ENCODE measurements at places on chromosomes 6 and 20. TPM values are rescaled to one million over a fixed set of nuclear protein-coding genes. Genes with fewer than 3 reads are reported as not detected.

ACSS1 gene
- 0.24 TPM for total RNA-seq

GTSF1L gene
- not detected for total RNA-seq

NKAIN2 gene
- total RNA-seq = not detected

DZANK1 gene
- 3.0 TPM for total RNA-seq

BPIFB4 gene
- total RNA-seq = not detected

KCNB1 gene
- 0.48 TPM for total RNA-seq

LY6G6F gene
- total RNA-seq = not detected

MACROD2 gene
- total RNA-seq = 2.4 TPM

WFDC6 gene
- total RNA-seq = not detected

DNA sequence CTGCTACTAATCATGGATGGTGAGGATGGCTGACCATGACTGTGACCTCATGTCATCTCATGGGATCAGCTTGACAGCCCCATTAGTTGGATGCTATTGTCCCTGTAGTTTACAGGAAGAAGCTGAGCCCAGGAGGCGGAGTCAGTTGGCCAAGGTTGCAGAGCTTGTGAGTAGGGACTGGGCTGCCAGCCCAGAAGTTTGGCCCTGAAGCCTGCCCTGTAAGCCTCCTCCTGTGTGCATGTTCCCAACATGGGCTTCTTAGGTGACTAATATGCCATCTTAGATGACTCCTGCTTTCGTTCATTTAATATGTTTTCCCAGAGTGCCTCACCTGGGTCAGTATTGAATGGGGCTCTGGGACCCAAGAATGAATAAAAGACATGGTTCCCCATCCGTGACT is 6.9 kb downstream of the EDN3 start:
- no peaks in the 10 kb centered on the region for H3K4me1 ChIP-seq
- no peak overlapping the region for H3K4me3 ChIP-seq
- H3K27ac ChIP-seq = no peak overlapping the region
- no peaks in the 10 kb centered on the region for H3K27me3 ChIP-seq
- H3K36me3 ChIP-seq = no peaks in the 10 kb centered on the region
- DNase-seq = no peak

- H3K27me3 ChIP-seq = peaks cover 3% of the 10 kb centered on the region
- no peak overlapping the region for H3K4me3 ChIP-seq
- no peak for DNase-seq
- peaks cover 20% of the 10 kb centered on the region for H3K4me1 ChIP-seq
- H3K27ac ChIP-seq = no peak overlapping the region
Measured at GRCh38 chr20:57774111-57774880, 64.5 kb upstream of the PMEPA1 start.

- peak; percentile 1 for DNase-seq
- H3K4me1 ChIP-seq = no peaks in the 10 kb centered on the region
- H3K4me3 ChIP-seq = no peak overlapping the region
- no peak overlapping the region for H3K27ac ChIP-seq
- H3K36me3 ChIP-seq = no peaks in the 10 kb centered on the region
Measured at GRCh38 chr6:94636780-94637385, 940.5 kb upstream of the MANEA start.

DNA sequence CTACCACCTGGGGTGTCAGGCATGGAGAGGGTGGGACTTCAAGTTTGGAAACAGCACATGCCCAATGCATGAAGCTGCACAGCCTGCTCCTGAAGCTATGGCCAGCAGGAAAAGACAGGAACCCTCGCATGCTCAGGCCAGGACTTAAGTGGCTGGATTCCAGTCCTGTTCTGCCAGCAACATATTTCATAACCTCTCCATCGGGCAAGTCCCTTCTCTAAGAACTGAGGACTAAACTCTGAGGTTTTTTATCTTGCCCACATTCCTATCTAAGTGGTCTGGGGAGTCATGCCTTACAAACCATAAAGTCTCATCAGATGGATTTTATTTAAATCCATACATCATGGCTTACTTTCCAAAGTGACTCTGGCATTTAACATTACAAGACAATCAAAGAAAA is 27.5 kb upstream of the AGPAT4 start:
- H3K4me3 ChIP-seq = no peak overlapping the region
- peak; percentile 82 for DNase-seq
- no peak overlapping the region for H3K27ac ChIP-seq
- no peaks in the 10 kb centered on the region for H3K27me3 ChIP-seq

DNA sequence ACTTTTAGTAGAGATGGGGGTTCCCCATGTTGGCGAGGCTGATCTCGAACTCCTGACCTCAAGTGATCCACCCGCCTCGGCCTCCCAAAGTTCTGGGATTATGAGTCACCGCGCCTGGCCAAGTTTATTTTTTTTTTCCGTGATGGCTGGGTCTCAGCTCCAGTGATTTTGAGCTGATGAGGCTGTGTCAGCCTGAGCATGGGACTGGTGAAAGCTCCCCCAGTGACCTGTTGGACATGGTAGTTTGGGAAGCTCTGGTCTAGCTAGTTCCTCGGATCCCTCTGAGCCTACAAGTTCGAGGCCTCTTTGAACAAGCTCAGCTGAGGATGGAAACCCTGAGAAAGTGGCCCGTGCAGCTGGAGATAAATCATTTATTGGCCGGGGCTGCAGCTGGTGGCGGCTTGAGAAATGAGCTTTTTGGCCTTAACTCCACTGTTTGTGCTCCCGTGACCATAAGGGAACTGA is 126.8 kb downstream of the SNX5 start:
- peaks cover 48% of the 10 kb centered on the region for H3K4me1 ChIP-seq
- no peak overlapping the region for H3K4me3 ChIP-seq
- DNase-seq = peak; percentile 69
- H3K36me3 ChIP-seq = no peaks in the 10 kb centered on the region

DNA sequence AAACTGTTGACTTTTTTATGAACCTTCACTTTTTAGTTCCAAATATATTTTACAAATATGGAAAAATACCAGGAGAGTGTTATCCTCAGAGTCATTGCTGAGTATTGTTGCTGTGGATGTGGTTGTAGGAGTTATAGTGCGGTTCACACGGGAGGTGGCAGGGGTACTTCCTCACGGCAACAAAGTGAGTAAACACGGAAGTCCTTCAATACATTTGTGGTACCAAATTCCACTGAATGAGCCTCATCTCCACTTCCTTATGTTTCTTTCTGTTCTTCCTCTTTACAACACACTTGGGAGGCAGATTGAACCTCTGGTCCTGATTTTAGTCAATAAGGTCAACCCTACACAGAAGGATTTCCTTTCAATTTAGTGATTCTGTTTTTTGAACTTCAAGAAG is 371.8 kb downstream of the BTBD3 start:
- no peak overlapping the region for H3K27ac ChIP-seq
- H3K36me3 ChIP-seq = no peaks in the 10 kb centered on the region
- H3K27me3 ChIP-seq = no peaks in the 10 kb centered on the region
- no peak for DNase-seq

- H3K36me3 ChIP-seq = peaks cover 11% of the 10 kb centered on the region
- peaks cover 12% of the 10 kb centered on the region for H3K4me1 ChIP-seq
- H3K27ac ChIP-seq = no peak overlapping the region
- no peak overlapping the region for H3K4me3 ChIP-seq
Measured at GRCh38 chr20:37192137-37192854, 12.9 kb upstream of the MROH8 start.

DNA sequence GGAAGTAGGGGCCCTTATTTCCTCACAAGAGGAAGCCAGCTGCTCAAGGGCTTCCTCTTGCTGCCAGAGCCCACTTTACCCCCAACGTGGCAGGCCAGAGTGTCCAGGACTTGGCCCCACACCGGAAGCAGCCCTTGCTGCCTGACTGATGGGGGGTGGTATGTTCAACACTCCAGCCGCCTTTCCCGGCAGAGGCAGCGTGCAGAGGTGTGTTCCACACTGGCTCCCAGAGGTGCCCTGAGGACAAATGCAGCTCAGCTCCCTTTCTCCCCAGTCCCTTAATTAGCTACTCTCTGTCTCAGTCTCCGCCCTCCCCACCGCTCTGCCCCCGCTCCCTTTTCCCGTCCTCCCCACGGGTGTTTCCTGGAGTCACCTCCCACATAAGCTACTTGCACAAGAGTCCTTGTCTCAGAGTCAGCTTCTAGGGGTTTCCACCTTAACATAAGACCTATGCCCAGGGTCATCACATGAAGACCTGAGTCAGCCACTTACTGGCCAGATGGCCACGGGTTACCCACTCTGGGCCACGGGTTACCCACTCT is 61.7 kb upstream of the SHLD1 start:
- no peak overlapping the region for H3K27ac ChIP-seq
- no peaks in the 10 kb centered on the region for H3K36me3 ChIP-seq
- H3K4me3 ChIP-seq = no peak overlapping the region
- H3K27me3 ChIP-seq = no peaks in the 10 kb centered on the region

DNA sequence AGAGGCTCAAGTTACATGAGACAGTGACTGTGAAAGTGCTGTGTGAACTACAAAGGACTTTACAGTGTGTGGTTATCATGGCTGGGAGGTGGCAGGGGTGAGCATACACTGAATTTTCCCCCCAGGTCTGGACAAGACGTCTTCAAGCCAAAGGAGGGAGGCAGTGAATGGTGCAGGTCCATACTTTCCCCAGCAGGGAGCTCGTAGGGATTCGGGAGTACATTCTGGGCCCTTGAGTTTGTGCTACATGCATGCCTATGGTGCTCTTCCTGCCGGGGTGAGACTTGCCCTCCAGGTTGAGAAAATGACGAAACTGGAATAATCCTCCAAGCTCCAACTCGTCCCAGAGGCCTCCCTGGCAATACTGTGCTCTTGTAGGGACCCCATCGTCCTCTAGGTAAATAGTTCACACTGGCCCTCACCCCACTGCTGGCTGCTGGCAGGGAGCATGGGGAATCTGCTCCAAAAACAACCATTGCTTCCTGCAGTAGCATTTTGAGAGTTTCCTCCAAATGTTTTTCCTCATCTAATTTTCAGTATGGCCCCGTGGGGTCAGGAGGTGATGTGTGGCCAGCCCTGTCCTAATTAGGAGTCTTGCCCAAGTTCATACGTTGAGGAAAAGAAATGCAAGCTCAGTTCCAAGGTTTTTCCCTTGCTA is 57.6 kb downstream of the ZNF831 start:
- no peak overlapping the region for H3K27ac ChIP-seq
- peaks cover 27% of the 10 kb centered on the region for H3K27me3 ChIP-seq
- no peak for DNase-seq
- H3K36me3 ChIP-seq = no peaks in the 10 kb centered on the region
- H3K4me1 ChIP-seq = peaks cover 5% of the 10 kb centered on the region

GRCh38 chr6:141475259-141475658 is 657.5 kb upstream of the GJE1 start:
- no peak overlapping the region for H3K27ac ChIP-seq
- no peak overlapping the region for H3K4me3 ChIP-seq
- no peaks in the 10 kb centered on the region for H3K36me3 ChIP-seq
- no peak for DNase-seq
- no peaks in the 10 kb centered on the region for H3K4me1 ChIP-seq

GRCh38 chr6:119322715-119323350 is 26.7 kb downstream of the MAN1A1 start:
- no peaks in the 10 kb centered on the region for H3K27me3 ChIP-seq
- peaks cover 3% of the 10 kb centered on the region for H3K4me1 ChIP-seq
- H3K36me3 ChIP-seq = no peaks in the 10 kb centered on the region
- no peak for DNase-seq
- no peak overlapping the region for H3K27ac ChIP-seq

GRCh38 chr20:47108994-47109393 is 214.4 kb downstream of the EYA2 start:
- H3K4me3 ChIP-seq = no peak overlapping the region
- no peaks in the 10 kb centered on the region for H3K27me3 ChIP-seq
- no peak overlapping the region for H3K27ac ChIP-seq
- DNase-seq = no peak
- H3K4me1 ChIP-seq = peaks cover 10% of the 10 kb centered on the region

GRCh38 chr20:42862446-42862845 is 327.3 kb downstream of the PTPRT start:
- no peaks in the 10 kb centered on the region for H3K4me1 ChIP-seq
- H3K36me3 ChIP-seq = no peaks in the 10 kb centered on the region
- H3K4me3 ChIP-seq = no peak overlapping the region
- H3K27ac ChIP-seq = no peak overlapping the region
- no peaks in the 10 kb centered on the region for H3K27me3 ChIP-seq
